ENCODE measurements at places on chromosomes 7 and 10.

- no peak for DNase-seq
Measured at GRCh38 chr10:18401416-18402195, 249.8 kb downstream of the NSUN6 start.

GRCh38 chr10:61974601-61975390 is 73.3 kb downstream of the ARID5B start:
- no peak for DNase-seq

DNA sequence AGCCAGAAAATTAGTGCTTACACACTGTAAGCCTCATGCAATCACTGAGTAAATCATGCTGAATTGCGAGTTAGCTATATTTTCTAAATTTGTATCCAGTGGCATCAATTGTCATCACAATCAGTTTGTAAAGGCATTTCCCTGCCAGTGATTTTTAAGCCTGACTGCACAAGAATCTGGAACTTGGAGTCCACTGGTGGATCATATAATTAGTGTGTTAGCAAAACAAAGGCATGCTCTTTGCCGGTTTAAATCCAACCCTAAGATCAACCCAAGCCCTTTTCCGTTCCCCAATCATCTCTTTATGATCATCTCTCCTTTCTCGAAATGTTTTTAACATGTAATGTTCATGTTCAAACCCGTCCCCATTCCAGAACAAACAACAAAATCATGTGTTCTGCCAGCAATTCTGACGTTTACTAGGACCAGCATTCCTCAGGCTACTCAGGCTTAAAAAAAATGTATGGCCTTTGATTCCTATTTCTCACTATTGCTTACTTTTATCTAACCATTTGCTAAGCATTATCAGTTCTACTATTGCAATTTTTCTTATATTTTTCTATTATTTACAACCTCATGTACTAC is 649.2 kb downstream of the SORCS1 start:
- DNase-seq: no peak

DNA sequence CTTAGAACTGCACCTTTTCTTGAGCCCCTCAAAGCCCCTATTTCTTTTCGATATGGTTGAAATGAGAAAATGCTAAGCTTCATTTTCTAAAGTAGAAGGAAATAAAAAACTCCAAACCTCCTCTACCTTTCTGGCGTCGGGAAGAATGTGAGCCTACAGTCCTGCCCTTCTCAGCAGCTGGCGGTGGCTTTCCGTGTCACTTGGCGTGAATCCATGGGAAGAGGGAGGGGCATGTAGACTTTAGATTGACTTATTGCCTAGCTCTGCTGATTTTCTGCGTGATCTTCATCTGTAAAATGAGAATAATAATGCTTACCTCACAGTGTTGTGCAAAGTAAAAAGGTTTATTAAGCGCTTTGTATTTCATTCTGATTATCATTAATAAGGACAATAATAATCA is 35.0 kb downstream of the PRR15 start:
- DNase-seq: no peak
